Melanocyte of skin (primary cell): ENCODE measurements at places on chromosomes 11 and 22. TPM values are rescaled to one million over a fixed set of nuclear protein-coding genes. Genes with fewer than 3 reads are reported as not detected.

Gene GLYAT
- not detected in 2 replicates for total RNA-seq

Gene OR52I1
- not detected in 2 replicates for total RNA-seq

Gene TRIM6
- total RNA-seq = 5.7 and 8.7 TPM in 2 replicates

Gene HINFP
- total RNA-seq = 20.0 and 22.5 TPM in 2 replicates

Gene USP2
- total RNA-seq = 0.31 and 0.33 TPM in 2 replicates

Gene DBX1
- total RNA-seq = not detected in 2 replicates

Gene DEPDC5
- total RNA-seq = 15.0 and 20.1 TPM in 2 replicates

Gene PRODH
- 2.9 and 3.1 TPM in 2 replicates for total RNA-seq

Gene CCDC90B
- total RNA-seq = 38.5 and 57.8 TPM in 2 replicates

Gene MUC5B
- 1.00 and 2.2 TPM in 2 replicates for total RNA-seq

Gene SEPTIN5
- 4.3 and 4.7 TPM in 2 replicates for total RNA-seq

Gene PHETA2
- total RNA-seq = 4.5 and 9.1 TPM in 2 replicates

Gene TTC36
- 0.77 TPM in 1 of 2 replicates, not detected in the other for total RNA-seq

Gene IL17REL
- not detected in 2 replicates for total RNA-seq

Gene C11orf91
- 0.34 and 0.36 TPM in 2 replicates for total RNA-seq

Gene MRGPRX2
- not detected in 2 replicates for total RNA-seq

Gene MMP13
- not detected in 2 replicates for total RNA-seq

Gene SERPIND1
- not detected in 2 replicates for total RNA-seq

Gene KCNQ1
- total RNA-seq = not detected in 2 replicates

Gene BTBD18
- total RNA-seq = not detected in 2 replicates

Gene POU2AF2
- not detected in 2 replicates for total RNA-seq

Gene ANGPTL5
- total RNA-seq = not detected in 2 replicates

Gene NLRP14
- total RNA-seq = under 0.01 TPM in 1 of 2 replicates, not detected in the other

Gene PAMR1
- 1.1 and 1.3 TPM in 2 replicates for total RNA-seq
